ENCODE measurements at places on chromosomes 5 and 9.

GRCh38 chr9:35734096-35734495 lies 1.6 kb downstream of the CREB3 start:
- DNase-seq = no peak

- DNase-seq = no peak
Observed at GRCh38 chr5:181171782-181172181, 24.4 kb downstream of the OR2V2 start.

- DNase-seq = no peak
Observed at GRCh38 chr5:130689831-130690230, 475.2 kb downstream of the HINT1 start.

- DNase-seq = no peak
Observed at GRCh38 chr5:172640822-172641358, at the start of gene NEURL1B. Gene NEURL1B, plus strand, starts transcription at chr5:172641263. Its CDS starts 144 bp downstream, at chr5:172641407.

- peak; percentile 51 for DNase-seq
Observed at GRCh38 chr9:4297786-4298254, 2.0 kb downstream of the GLIS3 start.

DNA sequence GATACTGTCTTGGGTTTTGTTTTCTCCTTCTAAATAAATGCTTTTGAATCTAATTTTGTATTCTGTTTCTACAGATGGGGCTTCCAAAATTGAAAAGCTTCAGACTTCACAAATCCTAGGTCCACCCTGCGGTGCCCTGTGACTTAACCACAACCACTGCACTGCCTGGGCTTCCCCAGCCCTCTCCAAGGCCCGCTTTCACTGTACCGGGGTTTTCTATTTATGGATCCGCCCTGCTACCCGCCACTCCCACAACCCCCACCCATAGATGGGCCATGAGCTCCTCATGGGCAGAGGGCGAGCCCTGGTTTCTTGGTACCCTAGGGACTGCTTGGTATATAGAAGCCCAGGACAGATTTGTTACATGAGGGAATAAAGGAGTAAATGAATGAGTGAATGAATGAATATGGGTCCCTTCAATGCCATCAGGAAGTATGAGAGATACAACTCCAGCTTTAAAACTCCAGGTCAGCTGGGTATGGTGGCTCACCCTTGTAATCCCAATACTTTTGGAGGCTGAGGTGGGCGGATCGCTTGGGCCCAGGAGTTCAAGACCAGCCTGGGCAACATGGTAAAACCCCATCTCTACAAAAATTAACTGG lies 39.8 kb upstream of the NEK6 start:
- DNase-seq = no peak

GRCh38 chr5:14925326-14925725 lies 53.7 kb upstream of the ANKH start:
- DNase-seq = no peak

GRCh38 chr5:113524927-113525326 lies 11.4 kb downstream of the YTHDC2 start:
- DNase-seq = no peak

DNA sequence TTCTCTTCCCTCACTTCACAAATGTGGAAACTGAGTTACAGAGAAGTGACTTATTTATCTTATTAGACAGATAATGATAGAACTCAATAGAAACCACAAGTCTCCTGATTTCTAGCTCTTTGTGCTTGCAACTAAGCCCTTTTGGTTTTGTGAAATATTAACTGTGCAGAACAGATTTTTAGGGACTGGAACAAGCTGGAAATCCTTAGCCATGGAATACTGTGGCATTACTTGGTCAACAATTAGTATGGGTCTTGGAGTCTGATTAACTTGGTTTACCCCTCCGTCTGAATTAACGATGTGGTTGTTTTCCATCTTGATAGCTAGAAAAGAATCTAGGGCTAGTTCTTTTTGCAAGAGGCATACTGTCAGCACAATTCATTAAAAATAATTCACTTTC lies 584 bp upstream of the KLF9 start:
- no peak for DNase-seq

- DNase-seq = peak; percentile 14
Observed at GRCh38 chr5:176396330-176396729, 7.8 kb downstream of the HIGD2A start.

DNA sequence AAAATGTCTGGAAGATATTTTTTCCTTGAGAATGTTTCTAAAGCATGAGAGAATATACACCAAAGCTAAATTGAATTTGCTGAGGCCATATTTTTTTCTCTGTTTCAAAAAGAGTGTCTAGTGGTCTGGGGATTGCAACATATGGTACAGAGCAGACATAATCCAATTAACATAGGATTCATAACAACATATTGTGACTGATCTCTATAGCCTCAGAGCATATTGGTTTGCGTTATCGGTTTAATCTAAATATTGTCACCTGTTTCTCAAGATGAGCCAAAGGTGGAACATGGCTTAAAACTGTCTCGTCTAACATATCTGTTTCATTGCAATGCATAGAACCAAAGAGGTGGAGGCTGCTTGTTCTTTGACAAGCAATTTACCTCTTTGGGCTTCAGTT lies 3.9 kb downstream of the PPP3R2 start:
- no peak for DNase-seq

GRCh38 chr9:125513668-125514413 lies 193.2 kb downstream of the MAPKAP1 start:
- DNase-seq = no peak

GRCh38 chr5:158923799-158924551 lies 175.7 kb downstream of the EBF1 start:
- DNase-seq = no peak

DNA sequence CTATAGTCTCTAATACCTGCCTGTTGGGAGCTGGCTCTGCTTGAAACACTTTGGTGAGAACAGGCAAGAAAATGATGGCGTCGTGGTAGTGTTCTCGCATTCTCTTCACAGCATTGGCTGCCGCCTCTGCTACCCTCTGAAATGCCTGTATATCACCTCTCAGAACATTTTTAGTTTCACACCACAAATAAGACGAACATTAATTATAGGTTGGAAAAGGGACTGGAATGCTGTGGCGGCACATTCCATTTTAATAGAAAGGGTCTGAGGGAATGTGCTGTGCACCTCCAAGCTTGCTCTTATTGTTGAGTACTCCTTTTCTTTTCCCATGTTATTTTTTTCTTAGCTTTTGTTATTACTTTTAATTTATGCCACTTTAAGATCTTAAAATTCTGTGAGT lies 134.6 kb upstream of the HMHB1 start:
- DNase-seq = no peak

DNA sequence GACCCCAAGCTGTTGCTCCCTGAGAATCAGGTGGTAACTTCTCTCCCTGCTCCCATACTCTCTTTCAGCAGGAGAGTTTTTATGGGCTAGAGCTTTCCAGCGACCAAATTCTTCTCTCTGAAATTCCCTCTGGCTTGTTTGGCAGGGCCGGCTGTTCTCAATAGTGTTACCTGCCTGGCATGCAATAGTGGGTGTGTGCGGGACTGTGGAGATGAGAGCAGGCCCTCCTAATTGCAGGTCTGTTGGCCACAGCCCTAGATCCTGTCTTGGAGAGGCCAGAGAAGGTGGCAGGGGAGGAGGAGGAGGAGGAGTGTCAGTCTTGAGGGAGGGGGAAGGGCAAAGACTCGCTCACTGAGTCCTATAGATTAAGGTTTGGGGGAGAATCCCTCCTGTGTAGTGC lies 29.5 kb downstream of the AQP7 start:
- DNase-seq = no peak

DNA sequence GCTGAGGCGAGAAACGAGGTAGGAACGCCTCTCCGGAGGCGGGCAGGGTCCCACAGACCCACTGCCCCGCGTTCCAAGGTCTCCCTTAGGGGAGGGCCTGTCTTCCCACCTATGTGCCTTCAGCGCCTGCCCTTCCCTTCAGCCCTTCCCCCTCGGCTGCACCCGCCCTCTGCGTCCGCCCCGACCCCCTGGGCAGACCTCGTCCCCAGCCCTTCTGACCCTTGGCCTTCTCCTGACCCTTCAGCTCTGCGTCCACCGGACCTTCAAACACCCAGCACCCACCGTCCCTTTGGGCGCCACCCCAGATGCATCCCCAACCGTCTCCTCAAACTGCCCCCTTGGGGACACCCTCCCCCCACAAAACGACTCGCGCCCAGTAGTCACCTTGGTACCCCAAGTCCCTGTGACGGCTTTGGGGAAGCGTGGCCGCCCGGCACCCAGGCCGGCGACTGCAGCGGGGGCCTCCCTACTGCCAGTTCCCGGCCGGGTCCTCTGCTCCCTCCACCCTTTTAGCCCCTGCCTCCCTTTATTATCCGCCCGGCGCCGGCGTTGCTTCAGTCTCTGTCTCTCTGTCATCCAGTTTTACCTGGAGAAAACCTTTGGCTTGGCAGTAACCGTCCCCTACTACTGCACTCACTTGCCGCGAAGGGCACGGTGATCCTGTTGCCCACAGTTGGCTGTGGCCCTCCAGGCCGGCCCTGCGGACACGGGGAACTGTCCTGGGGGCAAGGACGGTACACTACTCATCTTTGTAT lies 421 bp downstream of the RUSC2 start:
- no peak for DNase-seq

GRCh38 chr5:17230808-17231525 lies 13.5 kb downstream of the BASP1 start:
- no peak for DNase-seq
